Endothelial cell (in vitro differentiated cells): ENCODE measurements at places on chromosomes 12 and 14. TPM values are rescaled to one million over a fixed set of nuclear protein-coding genes. Genes with fewer than 3 reads are reported as not detected.

GRCh38 chr14:96139169-96139568 lies 65.5 kb upstream of the BDKRB2 start:
- no peaks in the 10 kb centered on the region for H3K4me1 ChIP-seq
- DNase-seq: no peak
- no peak overlapping the region for H3K4me3 ChIP-seq
- peaks cover 2% of the 10 kb centered on the region for H3K27me3 ChIP-seq
- peaks cover 3% of the 10 kb centered on the region for H3K36me3 ChIP-seq

DNA sequence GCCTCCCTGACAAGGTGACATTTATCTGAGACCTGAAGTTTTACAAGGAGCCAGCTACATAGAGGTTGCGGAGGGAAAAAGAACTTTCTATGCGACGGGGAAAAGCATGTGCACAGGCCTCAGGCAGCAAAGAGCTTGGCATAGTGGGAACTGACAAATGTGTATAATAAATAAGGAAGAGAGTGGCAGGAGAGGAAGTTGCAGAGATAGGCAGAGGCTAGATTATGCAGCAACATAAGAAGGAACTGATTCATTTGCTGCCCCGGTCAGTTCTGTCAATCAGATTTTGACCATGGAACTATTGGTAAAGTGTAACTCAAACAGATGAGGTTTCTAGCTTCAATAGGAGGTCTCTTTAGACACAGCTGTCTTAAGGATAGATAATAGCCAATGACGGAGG lies 33.7 kb upstream of the RIC8B start:
- no peaks in the 10 kb centered on the region for H3K27me3 ChIP-seq
- no peak overlapping the region for H3K4me3 ChIP-seq
- H3K36me3 ChIP-seq: no peaks in the 10 kb centered on the region
- H3K4me1 ChIP-seq: peaks cover 5% of the 10 kb centered on the region
- no peak for DNase-seq

- no peak for DNase-seq
- H3K4me3 ChIP-seq: no peak overlapping the region
- H3K4me1 ChIP-seq: peaks cover 8% of the 10 kb centered on the region
- no peaks in the 10 kb centered on the region for H3K36me3 ChIP-seq
- no peak overlapping the region for H3K27ac ChIP-seq
- peaks cover 1% of the 10 kb centered on the region for H3K27me3 ChIP-seq
Measured at GRCh38 chr12:116693286-116694227, 44.3 kb downstream of the SPRING1 start.

DNA sequence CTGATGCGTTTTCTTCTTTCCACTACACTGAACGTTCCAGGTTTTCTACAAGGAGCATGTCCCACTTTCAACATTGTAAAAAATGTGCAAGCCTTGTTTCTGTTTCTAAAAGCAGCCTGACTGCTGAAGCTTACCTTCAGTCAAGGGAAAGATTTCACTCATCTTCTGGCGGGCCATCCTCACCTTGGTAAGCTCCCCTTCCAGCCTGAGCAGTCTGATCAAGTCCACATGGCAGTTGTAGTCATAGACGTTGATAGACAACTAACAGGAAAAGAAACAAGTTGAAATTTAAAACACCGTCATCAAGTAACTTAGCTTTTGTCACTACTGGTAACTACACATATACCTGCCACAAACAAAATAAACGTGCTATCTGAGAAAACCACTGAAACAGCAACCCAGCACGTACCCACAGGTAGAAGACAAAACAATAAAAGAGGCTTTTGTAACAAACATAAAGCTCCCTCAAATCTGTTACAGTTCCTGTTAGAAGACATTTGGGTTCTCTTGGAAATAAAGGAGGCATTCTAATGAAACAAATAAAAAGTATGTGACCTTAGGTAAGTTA lies 11.9 kb downstream of the SART3 start:
- H3K4me1 ChIP-seq: peaks cover 8% of the 10 kb centered on the region
- no peaks in the 10 kb centered on the region for H3K27me3 ChIP-seq
- DNase-seq: no peak
- no peak overlapping the region for H3K4me3 ChIP-seq

GRCh38 chr12:13156277-13156676 lies 40.2 kb upstream of the EMP1 start:
- H3K4me3 ChIP-seq: no peak overlapping the region
- no peak for DNase-seq
- no peak overlapping the region for H3K27ac ChIP-seq
- H3K27me3 ChIP-seq: no peaks in the 10 kb centered on the region

DNA sequence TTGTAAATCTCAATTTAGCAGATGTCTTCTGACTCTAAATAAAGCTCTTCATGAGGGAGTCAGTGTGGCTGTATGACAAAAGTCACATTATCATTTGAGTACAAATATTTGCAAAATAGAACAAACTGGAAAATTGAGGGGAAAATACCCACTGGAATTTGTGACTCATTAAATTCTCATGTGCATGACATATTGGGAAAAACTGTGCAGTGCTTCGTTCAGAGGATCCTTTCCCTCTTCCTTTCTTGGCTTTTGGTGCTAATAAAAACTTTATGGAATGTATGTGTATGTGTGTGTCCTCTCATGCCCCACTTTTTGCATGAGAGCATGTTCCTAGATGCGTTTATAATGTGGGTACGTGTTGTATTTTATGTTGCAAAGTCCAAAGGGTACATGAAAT lies 267.8 kb downstream of the KTN1 start:
- H3K36me3 ChIP-seq: no peaks in the 10 kb centered on the region
- peaks cover 7% of the 10 kb centered on the region for H3K4me1 ChIP-seq
- H3K27ac ChIP-seq: no peak overlapping the region
- H3K4me3 ChIP-seq: no peak overlapping the region

DNA sequence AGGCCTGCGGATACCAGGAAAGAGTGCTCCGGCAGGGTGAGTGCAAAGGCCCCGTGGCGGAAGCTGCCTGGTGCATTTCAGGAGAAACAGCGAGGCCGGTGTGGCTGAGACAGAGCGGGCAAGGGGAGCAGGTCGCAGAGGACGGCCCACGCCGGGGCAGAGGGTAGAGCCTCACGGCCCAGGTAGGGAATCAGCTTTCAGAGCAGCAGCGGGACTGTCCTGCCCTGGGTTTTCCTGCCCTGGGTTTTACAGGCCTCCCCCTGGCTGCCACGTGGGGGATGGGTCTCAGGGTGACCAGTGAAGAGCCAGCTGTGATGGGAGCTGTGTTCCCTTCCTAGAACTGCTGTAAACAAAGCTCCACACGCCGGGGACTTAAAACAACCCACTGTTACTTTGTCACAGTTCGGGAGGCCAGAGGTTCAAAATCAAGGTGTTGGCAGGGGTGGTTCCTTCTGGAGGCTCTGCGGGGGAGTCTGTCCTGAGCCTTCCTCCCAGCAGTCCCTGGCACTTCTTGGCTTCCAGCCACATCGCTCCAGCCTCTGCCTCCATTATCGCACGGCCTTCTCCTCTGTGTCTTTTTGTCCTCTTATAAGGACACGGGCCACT lies 10.4 kb downstream of the NCOR2 start:
- DNase-seq: no peak
- H3K36me3 ChIP-seq: peaks cover 4% of the 10 kb centered on the region
- H3K27me3 ChIP-seq: peaks cover 6% of the 10 kb centered on the region
- no peak overlapping the region for H3K27ac ChIP-seq
- H3K4me1 ChIP-seq: peaks cover 10% of the 10 kb centered on the region

DNA sequence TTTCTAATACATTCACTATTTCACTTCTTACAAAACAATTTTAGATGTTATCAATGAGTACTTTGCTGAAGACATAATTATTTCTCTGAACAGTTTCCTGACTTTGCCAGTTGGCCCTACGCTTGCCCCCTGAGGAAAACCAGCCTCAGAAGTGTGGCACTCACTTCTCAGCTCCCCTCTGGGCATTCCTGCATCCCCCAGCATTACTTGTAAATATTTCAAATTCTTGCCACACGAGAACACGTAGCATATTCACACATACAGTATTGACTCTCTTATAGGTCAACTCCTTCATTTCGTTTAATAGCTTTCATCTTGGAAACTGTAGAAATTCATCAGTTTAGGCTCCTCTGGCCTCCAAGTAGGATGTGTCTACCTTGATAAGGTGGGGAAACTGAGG lies 65.2 kb downstream of the OTX2 start:
- no peak for DNase-seq
- peaks cover 4% of the 10 kb centered on the region for H3K4me1 ChIP-seq

DNA sequence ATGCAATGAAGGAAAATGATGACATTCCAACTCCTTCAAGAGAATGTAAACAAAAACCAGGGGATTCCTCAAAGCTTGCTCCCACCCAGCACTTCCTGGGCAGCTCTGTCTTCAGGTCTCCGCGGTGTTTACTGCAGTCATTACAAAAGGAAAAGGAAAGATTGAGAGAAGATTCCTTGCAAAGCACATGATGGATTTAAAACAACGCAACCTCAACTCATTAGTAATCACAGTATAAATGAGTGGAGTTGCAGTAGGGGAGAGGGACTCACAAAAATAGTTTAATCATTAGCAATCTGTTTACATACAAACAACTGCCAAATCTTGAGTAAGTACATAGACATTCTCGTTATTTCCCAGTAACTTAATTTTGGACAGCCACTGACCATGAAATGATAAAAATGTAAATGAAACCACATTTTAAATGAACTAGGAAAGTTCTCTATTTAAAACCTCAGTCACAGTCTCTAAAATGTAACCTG lies 49.7 kb upstream of the OVCH1 start:
- peaks cover 16% of the 10 kb centered on the region for H3K4me1 ChIP-seq
- no peaks in the 10 kb centered on the region for H3K36me3 ChIP-seq
- no peak overlapping the region for H3K27ac ChIP-seq

DNA sequence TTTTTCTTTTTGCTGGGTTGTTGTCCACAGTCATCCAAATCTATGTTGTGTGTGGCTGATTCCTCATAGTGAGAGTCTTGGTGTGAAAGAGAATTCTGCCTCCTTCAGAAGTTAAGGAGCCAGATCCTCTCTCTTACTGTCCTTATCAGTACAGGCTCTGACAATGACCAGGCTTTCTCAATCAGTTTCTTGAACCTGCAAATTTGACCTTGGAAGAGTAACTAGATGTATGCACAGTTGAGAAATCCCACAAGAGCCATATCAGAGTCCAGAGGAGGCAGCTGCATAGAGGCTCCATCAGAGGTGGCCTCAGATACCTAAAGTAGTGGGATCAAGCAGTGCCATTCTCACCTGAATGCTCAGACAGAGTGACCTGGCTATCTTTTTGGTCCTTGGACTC lies 5.5 kb upstream of the GALC start:
- H3K27me3 ChIP-seq: peaks cover 2% of the 10 kb centered on the region
- no peak overlapping the region for H3K4me3 ChIP-seq
- H3K4me1 ChIP-seq: peaks cover 36% of the 10 kb centered on the region
- DNase-seq: no peak
- H3K36me3 ChIP-seq: no peaks in the 10 kb centered on the region
- H3K27ac ChIP-seq: no peak overlapping the region

DNA sequence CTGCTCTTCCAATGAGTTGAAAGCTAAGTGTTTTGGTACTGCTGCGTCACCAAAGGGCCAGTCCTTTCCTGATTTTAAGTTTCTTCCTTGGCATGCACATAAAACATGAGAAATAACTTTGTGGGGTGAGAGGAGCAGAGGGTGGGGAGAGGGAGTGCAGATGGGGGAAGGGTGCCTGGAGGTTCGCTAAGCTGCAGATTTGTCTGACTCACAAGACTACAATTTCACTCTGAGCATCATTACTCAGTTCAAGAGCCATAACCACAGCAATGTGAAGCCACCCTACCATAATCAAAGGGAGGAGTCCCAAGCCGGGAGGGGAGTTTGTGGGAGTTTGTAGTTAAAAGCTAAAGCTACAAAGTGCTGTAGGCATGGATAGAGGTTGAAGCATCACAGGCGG lies 136.1 kb downstream of the ANO2 start:
- no peak overlapping the region for H3K27ac ChIP-seq
- no peaks in the 10 kb centered on the region for H3K27me3 ChIP-seq
- no peaks in the 10 kb centered on the region for H3K36me3 ChIP-seq
- H3K4me3 ChIP-seq: no peak overlapping the region

- DNase-seq: no peak
- peaks cover 6% of the 10 kb centered on the region for H3K27me3 ChIP-seq
- H3K4me3 ChIP-seq: no peak overlapping the region
- peaks cover 34% of the 10 kb centered on the region for H3K4me1 ChIP-seq
- H3K27ac ChIP-seq: no peak overlapping the region
- H3K36me3 ChIP-seq: no peaks in the 10 kb centered on the region
Measured at GRCh38 chr12:52193991-52194390, 2.2 kb upstream of the KRT80 start.

GRCh38 chr12:40261937-40262336 lies 37.1 kb downstream of the LRRK2 start:
- no peak overlapping the region for H3K27ac ChIP-seq
- H3K36me3 ChIP-seq: peaks cover 3% of the 10 kb centered on the region
- DNase-seq: no peak
- no peak overlapping the region for H3K4me3 ChIP-seq
- H3K27me3 ChIP-seq: no peaks in the 10 kb centered on the region

- H3K4me1 ChIP-seq: peaks cover 57% of the 10 kb centered on the region
- H3K4me3 ChIP-seq: peak overlapping the region; percentile 93
- peaks cover 9% of the 10 kb centered on the region for H3K36me3 ChIP-seq
- peaks cover 9% of the 10 kb centered on the region for H3K27me3 ChIP-seq
Measured at GRCh38 chr12:51392556-51393237, 1.5 kb upstream of the GALNT6 start.

DNA sequence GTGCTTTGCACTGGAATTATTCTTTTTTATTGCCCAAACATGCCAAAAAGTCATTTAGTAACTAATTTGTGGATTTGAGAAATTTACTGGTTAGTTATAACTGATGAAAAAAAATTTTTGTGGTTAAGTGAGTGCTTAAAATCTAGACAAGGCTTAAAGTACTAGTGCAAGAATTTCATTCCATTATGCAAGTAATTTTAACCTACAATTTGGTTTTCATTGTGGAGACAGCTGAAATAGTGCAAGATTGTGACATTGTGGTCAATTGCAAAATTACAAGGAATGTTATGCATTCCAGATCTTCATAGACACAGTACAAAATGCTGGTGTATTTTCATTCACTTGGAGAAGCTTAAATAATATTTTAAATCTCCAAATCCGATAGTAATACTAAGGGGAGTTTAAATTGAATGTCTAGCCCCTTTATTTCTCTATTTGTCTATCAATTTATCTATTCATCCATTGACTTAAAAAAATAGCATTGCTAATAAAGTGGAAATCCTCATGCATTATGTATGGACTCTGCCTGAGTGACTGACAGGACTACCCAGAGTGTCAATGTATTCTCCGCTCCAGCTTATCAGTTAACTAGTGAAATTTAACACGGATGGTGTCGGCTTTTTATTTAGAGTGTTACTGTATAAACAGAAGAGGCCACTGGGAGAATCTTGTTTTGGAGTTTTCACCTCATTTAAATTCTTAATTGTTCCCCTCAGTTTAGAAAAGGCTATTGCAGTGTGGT lies 125.9 kb downstream of the ALX1 start:
- H3K4me1 ChIP-seq: no peaks in the 10 kb centered on the region
- H3K27me3 ChIP-seq: no peaks in the 10 kb centered on the region
- no peak for DNase-seq

GRCh38 chr14:55138091-55138490 lies 9.0 kb downstream of the LGALS3 start:
- H3K36me3 ChIP-seq: no peaks in the 10 kb centered on the region
- no peak overlapping the region for H3K27ac ChIP-seq
- H3K4me3 ChIP-seq: no peak overlapping the region
- no peaks in the 10 kb centered on the region for H3K27me3 ChIP-seq

- H3K4me3 ChIP-seq: no peak overlapping the region
- no peak overlapping the region for H3K27ac ChIP-seq
- no peaks in the 10 kb centered on the region for H3K36me3 ChIP-seq
- H3K27me3 ChIP-seq: no peaks in the 10 kb centered on the region
Measured at GRCh38 chr12:12705838-12706520, 10.0 kb upstream of the GPR19 start.

GRCh38 chr12:84422340-84422739 lies 490.3 kb downstream of the SLC6A15 start:
- no peak overlapping the region for H3K27ac ChIP-seq
- H3K4me1 ChIP-seq: no peaks in the 10 kb centered on the region
- no peaks in the 10 kb centered on the region for H3K36me3 ChIP-seq
- no peak overlapping the region for H3K4me3 ChIP-seq
- H3K27me3 ChIP-seq: no peaks in the 10 kb centered on the region

CDK17 gene
- 112 TPM for total RNA-seq

GALNT16 gene
- 2.8 TPM for total RNA-seq

MYRFL gene
- total RNA-seq: 0.69 TPM
